MG63 (cell line): ENCODE measurements at places on chromosomes 1 and 21. TPM values are rescaled to one million over a fixed set of nuclear protein-coding genes. Genes with fewer than 3 reads are reported as not detected.

KCNJ9 gene
- total RNA-seq = not detected in 2 replicates

LINGO4 gene
- total RNA-seq = not detected in 2 replicates

DPYD gene
- 24.5 and 30.3 TPM in 2 replicates for total RNA-seq

HAPLN2 gene
- not detected in 2 replicates for total RNA-seq

S100A4 gene
- total RNA-seq = 438 and 702 TPM in 2 replicates

SYPL2 gene
- 0.46 TPM in 1 of 2 replicates, not detected in the other for total RNA-seq

KRTAP13-1 gene
- not detected in 2 replicates for total RNA-seq

FLVCR1 gene
- 4.5 and 9.3 TPM in 2 replicates for total RNA-seq

NTRK1 gene
- not detected in 2 replicates for total RNA-seq

ROR1 gene
- 1.4 and 2.3 TPM in 2 replicates for total RNA-seq

INAVA gene
- not detected in 2 replicates for total RNA-seq

SH2D2A gene
- total RNA-seq = not detected in 2 replicates

GFI1 gene
- not detected in 2 replicates for total RNA-seq

C1orf210 gene
- total RNA-seq = not detected in 2 replicates

FMOD gene
- total RNA-seq = not detected in 2 replicates

- no peak for DNase-seq
Observed at GRCh38 chr1:161297415-161297814, 12.4 kb downstream of the MPZ start.

DNA sequence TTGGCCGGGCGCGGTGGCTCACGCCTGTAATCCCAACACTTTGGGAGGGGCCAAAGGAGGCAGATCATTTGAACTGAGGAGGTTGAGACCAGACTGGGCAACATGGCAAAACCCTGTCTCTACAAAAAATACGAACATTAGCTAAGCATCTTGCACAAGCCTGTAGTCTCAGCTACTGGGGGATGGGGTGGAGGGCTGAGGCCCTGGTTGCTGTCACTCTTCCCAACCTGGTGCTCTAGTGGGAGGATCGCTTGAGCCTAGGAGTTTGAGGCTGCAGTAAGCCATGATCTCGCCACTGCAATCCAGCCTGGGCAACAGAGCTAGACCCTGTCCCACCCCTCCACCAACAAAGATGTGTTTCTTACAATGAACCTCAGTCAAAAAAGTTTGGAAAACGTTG lies 2.8 kb downstream of the PHGDH start:
- DNase-seq = peak; percentile 14

- no peak for DNase-seq
Observed at GRCh38 chr1:168918860-168919741, 187.4 kb upstream of the ATP1B1 start.

GRCh38 chr1:215863796-215864195 lies 296.7 kb downstream of the KCTD3 start:
- no peak for DNase-seq

DNA sequence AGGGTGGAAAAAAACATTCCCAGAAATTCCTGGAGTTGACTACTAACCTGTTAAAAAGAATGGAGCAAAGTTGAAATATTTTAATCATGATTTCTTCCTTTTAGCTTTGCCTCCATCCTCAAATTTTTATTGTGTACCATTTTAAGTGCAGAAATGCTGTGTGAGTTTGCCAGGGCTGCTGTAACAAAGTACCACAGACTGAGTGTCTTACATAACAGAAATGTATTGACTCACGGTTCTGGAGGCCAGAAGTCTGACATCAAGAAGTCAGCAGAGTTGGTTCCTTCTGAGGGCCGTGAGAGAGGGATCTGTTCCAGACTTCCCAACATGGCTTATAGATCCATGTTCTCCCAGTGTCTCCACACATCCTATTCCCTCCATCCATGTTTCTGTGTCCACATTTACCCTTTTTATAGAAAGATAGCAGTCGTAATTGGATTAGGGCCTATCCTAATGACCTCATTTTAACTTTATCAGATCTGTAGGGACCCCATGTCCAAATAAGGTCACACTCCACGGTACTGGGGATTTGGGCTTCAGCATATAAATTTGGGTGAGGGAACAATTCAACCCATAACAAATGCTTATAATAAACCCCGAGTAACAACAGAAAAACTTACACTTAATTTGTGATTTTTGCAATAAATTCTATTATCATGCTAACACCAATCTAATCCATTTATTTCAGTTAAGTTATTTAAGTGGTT lies 12.7 kb downstream of the SNX7 start:
- peak; percentile 68 for DNase-seq

DNA sequence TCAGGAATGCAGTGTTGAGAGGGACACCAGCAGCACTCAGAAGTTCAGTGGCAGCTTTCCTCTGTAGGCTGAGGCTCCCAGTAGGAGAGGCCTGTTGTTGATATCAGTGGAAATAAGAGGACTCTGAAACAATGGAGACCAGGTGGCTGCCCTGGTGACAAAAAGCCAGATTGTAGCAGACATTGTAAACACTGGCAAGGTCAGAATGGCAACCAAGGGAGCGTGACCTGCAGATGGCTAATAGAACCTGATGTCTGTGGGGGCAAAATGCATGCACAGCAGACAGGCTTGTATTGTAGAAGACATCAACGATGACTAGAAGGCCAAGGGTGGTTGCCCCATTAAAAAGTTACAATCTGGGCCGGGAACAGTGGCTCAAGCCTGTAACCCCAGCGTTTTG lies 53.1 kb upstream of the GPR37L1 start:
- no peak for DNase-seq

DNA sequence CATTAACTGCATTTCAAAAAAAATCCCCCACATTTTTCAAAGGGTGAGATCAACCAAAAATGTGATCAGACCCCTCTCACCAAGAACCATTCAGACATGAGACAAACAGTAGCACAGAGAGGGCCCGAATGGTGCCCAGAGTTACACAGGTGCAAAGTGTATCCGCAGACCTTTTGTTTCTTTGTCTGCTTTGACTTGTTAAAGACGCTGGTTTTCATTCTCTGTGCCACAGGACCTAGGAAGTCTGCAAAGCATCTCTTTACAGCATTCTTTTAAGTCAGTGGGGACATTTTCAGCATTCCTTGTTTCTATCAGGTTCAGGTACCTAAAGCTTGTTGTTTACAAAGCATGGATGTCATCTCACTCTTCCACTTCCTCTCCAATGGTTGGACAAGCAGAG lies 87.2 kb upstream of the MAP1LC3C start:
- DNase-seq = no peak

- DNase-seq = no peak
Observed at GRCh38 chr1:226874579-226875425, 4.4 kb downstream of the PSEN2 start.

DNA sequence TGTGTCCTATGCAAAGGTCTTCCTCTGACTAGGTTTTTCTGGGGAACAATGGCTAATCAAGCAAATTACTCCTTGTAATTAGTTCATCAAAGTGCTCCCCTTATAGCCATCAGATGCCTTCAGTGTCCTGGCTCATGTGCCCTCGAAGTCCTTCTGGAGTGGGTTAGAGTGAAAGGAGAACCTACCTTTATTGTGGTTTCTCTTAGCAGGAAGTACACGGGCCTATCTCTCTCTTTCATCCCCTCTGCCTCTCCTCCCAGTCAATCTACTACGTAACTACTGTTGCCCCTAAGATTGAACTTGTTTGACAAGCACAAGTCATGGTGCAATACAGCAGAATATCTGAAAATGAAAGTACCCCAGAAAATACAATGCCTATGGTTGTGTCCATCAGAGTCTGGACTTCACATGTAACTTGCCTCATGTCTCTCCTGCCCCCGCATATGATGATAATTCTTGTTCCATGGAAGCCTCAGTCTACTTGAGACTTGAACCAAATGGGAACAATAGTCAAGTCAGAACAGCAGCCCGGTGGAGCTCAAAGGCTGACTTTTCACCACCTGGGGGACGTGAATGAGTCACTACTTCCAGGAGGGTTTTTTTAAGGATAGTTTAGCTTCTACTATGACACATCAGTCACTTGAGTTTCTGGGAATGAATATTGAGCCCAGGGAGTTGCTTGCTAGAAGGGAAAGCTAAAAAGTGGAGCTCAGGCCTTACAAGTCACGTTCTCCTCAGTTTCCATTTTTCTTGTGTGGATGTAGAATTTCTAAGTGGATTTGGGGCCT lies 243.6 kb downstream of the TNR start:
- DNase-seq = no peak

GRCh38 chr1:174890024-174890423 lies 109.7 kb upstream of the CACYBP start:
- DNase-seq = no peak

DNA sequence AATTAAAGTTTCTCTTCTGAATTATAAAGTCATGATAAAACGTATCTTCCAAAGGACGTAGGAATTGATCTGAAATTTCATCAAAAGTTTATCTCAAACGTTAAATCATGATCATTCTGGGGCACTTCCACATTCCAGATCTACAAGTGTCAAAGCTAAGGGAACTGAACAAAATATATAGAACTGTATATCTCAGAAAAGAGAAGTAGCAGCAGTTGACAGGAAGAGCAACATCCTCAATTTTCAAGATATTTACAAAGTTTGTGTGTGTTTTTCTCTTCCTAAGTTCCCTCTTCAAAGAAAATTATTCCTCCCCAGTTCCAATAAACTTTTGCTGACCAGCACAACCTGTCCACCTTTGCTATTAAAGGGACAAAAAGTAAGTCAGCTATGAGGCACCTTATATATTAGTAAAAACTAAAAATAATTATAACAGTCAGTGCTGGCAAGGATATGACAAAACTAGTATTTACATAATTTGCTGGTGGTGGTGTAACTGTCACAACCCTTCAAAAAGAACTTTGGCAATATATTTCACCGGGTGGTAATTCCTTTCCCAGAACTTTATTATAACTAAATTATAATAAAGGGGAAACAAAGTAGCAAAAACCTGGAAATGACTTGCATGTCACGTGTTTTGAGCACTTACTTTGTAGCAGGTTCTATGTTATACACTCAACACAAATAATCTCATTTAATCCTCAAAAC lies 38.5 kb upstream of the EYA3 start:
- no peak for DNase-seq

- DNase-seq = no peak
Observed at GRCh38 chr1:53501065-53502005, 42.1 kb downstream of the DMRTB1 start.

DNA sequence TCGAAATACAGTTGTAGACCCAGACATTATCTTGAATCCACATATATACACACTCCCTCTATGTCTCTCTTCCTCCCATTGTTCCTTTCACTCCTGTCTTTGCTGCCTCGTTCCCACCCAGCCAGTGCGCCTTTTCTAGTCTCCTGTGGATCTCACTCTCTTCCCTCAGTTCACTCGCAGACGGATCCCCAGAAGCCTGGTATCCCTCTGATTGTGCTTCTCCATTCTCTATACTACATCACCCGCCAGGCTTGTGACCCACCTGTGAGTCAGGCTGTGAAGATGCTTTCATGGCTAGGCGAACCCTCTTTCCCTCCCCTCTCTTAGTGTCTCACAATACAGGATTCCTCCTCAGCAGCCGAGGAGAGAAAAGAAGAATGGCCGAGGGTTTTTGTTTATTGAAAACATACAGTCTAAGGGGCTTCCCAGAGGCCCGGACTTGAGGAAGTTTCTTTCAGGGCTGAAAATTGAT lies 1.5 kb downstream of the HCN3 start:
- no peak for DNase-seq

- no peak for DNase-seq
Observed at GRCh38 chr1:207825409-207825695, 73.5 kb downstream of the CD46 start.

DNA sequence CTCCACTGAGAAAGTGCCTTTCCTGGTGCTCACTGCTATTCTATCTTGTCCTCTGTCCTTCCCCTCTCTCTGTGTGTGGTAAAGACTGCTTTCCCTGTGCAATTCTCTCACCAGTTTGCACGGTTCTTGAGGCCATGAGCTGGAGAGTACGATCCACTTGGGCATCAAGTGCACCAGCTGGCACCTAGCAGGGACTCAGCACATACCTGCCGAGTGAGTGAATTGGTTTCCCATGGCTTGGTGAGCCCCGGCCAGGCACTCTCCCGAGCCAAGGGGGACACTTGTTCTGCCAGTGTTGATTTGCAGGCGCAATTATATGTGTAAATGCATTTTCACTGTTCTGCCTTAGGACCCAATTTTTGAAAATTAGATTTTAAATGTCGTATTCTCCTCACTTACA lies 313.5 kb downstream of the DISC1 start:
- DNase-seq = no peak

- DNase-seq = no peak
Observed at GRCh38 chr1:100076744-100077143, 56.0 kb downstream of the SASS6 start.

- no peak for DNase-seq
Observed at GRCh38 chr21:31342348-31342747, 1.7 kb downstream of the TIAM1 start.

- no peak for DNase-seq
Observed at GRCh38 chr1:245946905-245947304, 560.2 kb downstream of the SMYD3 start.

GRCh38 chr21:36178349-36178748 lies 21.7 kb downstream of the DOP1B start:
- no peak for DNase-seq

DNA sequence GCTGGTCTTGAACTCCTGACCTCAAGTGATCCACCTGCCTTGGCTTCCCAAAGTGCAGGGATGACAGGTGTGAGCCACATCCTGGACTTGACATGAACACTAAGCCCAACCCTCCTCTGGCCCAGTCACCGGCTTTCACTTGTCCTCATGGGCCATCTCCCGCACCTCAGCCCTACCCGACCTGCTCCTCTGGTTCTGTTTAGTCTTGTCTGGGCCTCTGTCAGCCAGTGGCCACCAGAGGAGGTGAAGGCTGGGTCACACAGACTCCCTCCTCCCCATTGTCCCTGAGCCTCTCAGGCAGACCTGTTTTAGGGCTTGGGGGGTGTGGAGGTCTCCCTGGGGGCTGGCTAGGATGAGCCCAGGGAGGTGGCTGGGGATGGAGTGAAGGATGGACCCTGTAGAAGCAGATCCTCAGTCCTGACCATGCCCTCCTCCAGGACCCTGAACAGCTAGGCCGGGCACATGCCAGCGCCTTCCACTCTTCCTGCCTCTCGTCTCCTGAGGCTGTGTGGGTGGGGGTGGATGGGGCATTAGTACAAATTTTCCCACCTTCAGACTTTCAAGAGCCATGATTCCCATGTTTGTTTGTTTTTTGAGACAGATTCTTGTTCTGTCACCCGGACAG lies 26.1 kb upstream of the UMODL1 start:
- no peak for DNase-seq

GRCh38 chr1:66436378-66437135 lies 97.4 kb upstream of the SGIP1 start:
- peak; percentile 89 for DNase-seq

DNA sequence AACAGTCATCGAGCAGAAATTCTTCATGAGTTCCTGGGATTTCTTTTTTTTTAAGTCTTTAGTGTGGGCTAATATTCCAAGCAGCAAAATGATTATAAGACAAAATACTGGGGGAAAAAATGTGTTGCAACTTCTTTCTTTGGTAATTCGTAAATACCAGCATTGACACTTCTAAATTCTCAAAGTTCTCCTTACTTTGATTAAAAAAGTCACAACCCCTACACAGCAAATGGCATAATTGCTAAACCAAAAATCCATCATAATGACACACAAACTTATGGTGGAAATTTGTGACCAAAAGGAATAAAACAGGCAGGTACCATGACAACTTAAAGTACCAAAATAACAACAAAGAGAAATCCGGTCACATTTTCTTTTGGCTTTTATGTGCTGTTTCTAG lies 585.2 kb upstream of the PKN2 start:
- DNase-seq = no peak

GRCh38 chr1:52111492-52111891 lies 30.4 kb upstream of the ZFYVE9 start:
- DNase-seq = no peak
